GM23248 (cell line): ENCODE measurements at places on chromosomes 11 and 22. TPM values are rescaled to one million over a fixed set of nuclear protein-coding genes. Genes with fewer than 3 reads are reported as not detected.

MN1 gene
- 4.2 and 4.4 TPM in 2 replicates for polyA plus RNA-seq

SC5D gene
- polyA plus RNA-seq: 27.7 and 28.4 TPM in 2 replicates

HYLS1 gene
- polyA plus RNA-seq: 11.7 and 13.0 TPM in 2 replicates

APOBEC3F gene
- 6.2 and 7.3 TPM in 2 replicates for polyA plus RNA-seq

CACNA1I gene
- polyA plus RNA-seq: not detected in 2 replicates

SLC22A9 gene
- polyA plus RNA-seq: not detected in 2 replicates

IGF2 gene
- polyA plus RNA-seq: 0.06 and 0.18 TPM in 2 replicates

OR5B21 gene
- polyA plus RNA-seq: not detected in 2 replicates

P4HA3 gene
- 30.6 and 34.8 TPM in 2 replicates for polyA plus RNA-seq

FLRT1 gene
- 0.09 TPM in 1 of 2 replicates, not detected in the other for polyA plus RNA-seq

DNA sequence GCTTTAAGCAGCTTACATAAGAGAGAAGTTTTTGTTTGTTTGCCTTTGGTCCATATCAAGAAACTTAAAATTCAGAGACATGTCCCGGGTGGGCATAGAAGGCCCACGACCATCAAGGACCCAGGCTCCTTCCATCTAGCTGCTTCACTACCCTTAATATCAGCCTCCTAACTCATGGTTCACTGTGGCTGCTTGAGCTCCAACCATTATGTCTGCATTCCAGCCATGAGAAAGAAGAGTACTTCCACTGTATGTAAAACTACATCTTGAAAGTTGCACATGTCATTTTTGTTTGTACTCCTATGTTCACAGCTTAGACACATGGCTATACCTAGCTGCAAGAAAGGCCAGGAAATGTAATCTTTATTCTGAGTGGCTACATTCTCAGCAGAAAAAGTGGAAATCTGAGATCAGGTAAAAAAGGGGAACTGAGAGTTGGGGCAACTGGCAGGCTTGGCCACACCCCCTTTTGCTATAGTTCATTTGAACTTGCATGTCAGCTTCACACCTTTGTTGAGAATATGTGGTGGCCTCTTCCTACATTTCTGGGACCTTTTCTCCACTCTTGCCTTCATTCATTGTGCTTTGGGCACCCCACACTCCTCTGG, 81.3 kb upstream of the TP53I11 start:
- no peak for DNase-seq

GRCh38 chr11:117249571-117249970, 17.1 kb downstream of the RNF214 start:
- no peak for DNase-seq

GRCh38 chr11:121367844-121368225, 75.3 kb downstream of the SC5D start:
- DNase-seq: no peak

DNA sequence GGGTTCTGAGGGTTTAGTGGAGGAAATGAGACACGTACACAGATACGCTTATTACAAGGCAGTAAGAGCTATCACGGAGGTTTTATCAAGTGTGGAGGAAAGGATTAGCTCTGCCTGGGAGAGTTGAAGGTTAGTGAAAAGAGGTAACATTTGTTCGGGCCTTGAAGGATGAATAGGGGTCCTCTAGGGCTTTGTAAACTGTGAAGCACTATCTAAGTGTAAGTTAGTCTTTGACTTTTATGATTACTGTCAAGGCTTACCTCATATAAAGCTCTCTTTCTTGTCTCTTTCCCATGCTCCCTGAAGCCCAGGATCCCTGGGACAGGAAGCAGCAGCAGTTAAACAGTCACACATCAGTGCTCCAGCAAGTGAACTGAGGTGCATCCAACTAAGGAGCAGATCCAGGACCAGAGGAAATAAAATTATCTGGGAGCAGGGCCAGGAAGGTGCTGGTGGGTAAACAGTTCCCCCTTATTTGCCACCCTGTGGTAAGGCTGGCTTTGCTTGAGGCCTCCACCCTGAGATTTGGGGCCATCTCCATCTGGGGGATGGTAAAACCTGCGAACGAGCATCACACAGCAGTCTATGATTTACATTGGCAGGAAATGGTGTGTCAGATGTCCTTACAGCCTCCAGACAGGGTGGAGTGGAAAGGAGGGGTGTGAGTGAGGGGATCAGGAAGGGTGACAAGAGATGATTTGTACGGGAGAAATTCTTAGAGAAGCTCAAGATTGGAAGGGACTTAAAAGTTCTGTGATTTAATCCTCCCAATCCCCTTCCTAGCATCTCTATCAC, 27.2 kb downstream of the GVQW3 start:
- no peak for DNase-seq

DNA sequence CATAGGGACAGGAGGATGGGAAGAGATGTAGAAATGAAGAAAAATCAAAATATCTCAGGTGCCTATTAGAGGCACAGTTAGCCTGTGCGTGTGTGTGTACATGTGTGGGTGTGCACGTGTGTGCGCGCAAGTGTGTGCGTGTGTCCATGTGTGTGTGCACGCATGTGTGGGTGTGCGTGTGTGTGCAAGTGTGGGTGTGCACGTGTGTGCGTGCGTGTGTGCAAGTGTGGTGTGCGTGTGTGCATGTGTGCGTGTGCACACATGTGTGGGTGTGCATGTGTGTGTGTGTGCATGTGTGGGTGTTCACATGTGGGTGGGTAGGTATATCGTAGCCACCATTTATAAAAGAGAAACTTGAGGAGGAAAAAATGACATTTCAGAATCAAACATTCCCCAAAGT, 9.4 kb downstream of the CRYBB2 start:
- DNase-seq: no peak

GRCh38 chr22:47033648-47034000, 271.2 kb downstream of the TBC1D22A start:
- DNase-seq: no peak

DNA sequence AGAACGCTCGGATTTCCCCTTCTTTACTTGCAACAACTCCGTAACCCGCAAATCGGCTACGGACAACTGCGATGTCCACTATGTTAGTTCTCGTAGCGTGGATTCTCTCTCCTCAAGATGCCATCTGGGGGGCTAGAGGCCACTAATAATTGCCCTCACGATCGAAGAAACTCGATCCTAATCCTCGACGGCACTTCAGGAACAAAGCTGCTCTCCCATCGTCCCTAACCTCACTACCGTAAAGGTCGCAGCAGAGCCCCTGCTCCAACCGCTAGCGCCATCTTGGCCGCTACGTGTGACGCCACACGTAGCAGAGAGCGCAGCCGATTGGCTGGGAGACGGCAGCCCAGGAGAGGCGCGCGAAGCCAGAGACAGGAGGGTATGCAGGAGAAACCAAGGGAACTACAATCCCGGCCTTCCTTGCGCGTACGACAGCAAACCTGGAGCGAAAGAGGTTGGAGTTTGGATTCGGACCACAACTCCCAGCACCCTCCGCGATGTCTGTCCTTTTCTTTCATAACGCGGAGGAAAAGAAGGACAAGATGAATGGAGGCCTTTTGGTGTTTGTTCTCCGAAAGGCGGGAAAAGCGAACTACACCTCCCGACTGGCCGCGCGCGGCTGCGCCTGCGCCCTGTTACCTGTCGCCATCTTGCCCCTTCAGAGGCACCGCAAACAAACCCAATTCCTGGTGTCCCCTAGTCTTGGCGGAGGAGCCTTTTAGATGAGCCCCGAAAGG, at the start of gene EMSY:
EMSY (plus strand) TSS at position 635 of the 737 bp plus-strand sequence. CDS start 1,921 bp downstream, outside the sequence.
- peak; percentile 100 for DNase-seq

- peak; percentile 97 for DNase-seq
These were observed 122.6 kb downstream of the APOL5 start for GRCh38 chr22:35840302-35840739.

GRCh38 chr11:71336996-71337754, 84.8 kb upstream of the SHANK2 start:
- DNase-seq: no peak

DNA sequence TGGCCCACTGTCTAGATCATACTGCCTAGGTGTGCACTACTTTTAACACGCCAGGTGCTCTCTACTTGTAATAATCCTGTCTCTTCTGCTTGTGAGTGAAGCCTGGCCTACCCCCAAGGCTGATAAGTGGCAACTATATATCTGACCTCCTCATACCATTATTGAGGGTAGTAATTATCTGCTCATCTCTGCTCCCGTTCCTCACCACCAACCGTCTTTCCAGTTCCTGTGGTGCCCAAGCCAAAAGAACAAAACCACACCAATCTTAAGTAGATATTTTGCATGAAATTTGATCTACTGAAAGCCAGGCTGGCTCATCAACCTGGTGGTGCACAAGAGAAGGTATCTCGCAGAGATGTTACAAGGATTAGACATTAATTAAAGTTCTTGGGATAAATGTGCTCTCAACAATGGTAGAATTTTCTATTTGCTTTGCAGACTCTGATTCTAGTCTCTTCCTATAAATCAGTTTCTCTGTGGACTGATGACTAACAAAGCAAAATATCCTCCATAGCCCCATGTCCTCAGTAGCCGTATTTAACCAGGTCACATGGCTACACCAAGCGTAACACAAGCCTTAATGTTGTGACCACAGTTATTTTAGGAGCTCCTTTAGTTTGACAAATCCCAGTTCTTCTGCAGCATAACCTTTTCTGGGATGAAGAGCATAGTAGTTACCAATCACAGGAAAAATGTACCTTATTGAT, 267.2 kb downstream of the NTM start:
- DNase-seq: no peak

GRCh38 chr11:19631712-19632498, 80.7 kb upstream of the NAV2 start:
- peak; percentile 75 for DNase-seq

DNA sequence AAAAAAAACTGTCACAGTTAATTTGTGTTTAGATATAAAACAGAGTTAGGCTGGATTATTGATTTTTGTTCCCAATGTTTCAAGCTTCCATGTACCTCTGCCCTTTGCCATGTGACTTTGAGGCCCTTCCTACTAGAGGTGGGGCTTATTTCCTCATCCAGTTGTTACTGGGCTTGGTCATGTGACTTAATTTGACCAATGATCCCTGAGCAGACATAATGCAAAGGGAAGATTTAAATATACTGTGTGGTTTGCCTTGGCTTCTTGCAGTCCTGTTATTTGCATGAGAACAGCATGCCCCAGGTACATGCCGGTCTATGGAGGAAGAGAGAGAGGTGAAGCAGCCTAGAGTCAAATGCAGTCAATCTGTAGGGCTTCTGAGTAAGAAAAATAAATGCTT, 347.0 kb downstream of the MIAT start:
- DNase-seq: no peak

DNA sequence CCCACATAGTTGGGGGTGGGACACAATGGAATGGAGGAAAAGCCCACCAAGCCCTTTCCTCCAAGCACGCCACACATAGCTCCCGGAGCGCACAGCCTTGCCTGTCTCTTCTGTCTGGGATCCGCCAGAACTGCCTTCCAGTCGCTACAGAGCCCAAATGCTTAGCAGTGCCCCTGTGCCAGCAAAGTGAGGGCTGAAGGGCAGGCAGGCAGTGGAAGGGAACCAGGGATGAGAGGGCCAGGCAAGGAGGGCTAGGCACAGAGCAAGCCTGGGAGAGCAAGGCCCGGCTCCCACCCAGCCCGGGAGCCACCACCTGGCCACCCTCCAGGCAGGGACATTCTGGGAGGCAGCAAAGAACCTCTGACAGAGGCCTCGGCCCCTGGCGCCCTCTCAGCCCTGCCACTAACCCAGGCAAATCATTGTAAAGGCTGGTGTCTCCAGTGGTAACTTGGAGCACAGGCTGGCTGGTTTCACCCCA, 32.5 kb downstream of the PPP2R1B start:
- DNase-seq: peak; percentile 48

DNA sequence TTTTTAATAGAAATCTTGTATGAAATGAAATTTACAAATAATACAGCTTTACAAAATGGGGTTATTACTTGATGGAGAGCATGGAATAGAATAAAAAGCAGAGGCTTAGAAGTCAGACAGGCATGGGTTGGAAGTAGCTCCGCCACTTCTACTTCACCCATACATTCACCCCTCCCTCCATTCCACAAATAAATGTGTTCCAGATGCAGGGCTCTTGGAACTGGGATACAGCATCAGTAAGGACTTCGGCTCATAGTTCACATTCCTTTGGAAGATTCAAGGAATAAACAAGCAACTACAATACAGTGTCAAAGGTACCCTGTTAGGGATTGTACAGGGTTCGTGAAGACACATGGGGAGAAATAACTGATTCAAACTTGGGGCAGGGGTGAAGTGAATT, 156.8 kb downstream of the WNT11 start:
- no peak for DNase-seq

DNA sequence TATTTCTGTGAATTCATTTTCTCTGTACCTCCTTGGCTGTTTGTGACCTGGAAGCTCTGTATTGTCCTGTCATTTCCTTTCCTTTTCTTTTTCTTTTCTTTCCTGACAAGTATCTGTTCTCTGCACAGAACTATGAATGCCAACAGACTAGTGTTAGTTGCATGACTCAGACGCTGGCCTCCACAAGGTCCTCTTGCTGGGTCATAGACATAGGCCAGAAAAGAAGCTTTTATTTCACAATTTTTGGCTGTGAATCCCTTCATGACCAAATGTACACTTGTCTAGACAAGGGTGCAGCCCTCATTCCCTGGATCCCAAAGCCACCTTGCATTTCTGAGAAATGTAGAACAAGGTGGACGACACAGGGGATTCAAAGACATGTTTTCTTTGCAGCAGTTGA, 104.1 kb upstream of the MTNR1B start:
- peak; percentile 73 for DNase-seq

DNA sequence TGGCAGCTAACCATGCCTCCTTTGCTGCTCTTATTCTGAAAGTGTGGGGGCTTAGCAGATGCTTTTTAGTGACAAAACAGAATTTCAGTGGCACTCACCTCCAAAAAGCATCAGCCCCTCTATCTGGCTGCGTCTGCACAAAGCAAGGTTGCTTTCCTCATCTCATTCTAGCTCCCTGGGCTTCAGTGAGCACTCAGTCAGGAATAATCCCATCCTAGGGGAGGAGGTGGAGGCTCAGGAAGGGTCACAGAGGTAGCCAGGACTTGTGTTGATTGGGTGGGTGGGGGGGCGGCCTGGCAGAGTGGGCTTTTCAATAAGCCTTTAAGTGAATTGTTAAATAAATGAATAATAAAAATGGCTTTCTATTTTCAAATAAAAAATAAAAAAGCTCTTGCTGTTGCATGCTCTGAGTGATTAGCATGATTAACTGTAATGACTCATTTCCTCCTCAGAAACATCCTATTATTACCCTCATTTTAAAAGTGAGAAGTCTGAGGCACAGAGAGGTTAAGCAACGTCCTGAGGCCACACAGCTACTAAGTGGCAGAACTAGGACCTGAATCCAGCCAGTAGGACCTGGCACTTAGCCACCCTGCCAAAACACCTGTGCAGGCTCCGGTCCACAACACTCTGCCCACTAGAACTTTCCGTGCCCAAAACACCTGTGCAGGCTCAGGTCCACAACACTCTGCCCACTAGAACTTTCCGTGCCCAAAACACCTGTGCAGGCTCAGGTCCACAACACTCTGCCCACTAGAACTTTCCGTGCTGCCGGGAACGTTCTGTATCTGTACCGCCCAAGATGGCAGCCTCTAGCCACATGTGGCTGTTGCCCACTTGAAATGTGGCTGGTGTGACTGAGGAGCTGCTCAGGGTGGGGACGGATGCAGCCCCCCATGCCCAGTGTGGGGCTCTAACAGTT, 5.5 kb downstream of the B3GAT1 start:
- DNase-seq: peak; percentile 23

GRCh38 chr22:23070418-23071229, at the start of gene GNAZ:
GNAZ (plus strand) TSS chr22:23070519; CDS start chr22:23095696, 25,177 bp downstream.
- DNase-seq: peak; percentile 12

- DNase-seq: no peak
These were observed 17.7 kb downstream of the CYTH4 start for GRCh38 chr22:37299969-37300509.
